Stimulated activated effector memory CD8-positive, alpha-beta T cell treated with anti-CD3 and anti-CD28 coated beads, Interleukin-12 subunit alpha, Interleukin-12 subunit beta, amount 100 ng/mL, for 72 hours (primary cell): ENCODE measurements at places on chromosomes 16 and 17.

DNA sequence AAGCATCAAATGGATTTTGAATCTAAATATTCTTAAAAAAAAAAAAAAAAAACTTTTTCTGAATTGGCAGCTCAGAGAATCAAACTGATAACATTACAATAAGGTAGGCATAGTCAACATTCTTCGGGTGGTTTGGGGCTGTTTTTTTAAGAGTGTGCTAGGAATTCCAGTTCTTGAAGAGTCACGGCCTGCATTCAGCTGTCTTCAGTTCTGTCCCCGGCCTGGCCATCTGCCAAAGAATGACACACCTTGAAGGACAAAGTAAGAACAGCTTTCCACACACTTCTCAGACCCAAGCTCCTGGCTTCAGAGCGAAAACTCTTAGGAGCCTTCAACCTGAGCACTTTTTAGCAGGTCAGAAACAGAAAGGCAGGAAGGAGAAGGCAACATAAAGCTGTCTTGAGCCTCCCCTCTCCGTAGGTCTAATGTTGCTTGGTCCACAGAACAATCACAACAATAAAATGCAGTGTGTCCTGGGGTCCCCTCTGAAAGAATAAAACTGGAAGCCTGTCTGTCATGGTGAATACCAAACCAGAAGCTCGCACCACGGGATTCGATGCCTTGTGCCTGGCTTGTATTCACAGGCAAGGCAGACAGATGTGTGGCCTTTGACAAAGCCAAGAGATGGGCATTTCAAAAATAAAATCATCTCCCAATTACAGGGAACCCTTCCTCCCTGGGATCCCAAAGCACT, 524.4 kb upstream of the ZFHX3 start:
- no peak for DNase-seq

DNA sequence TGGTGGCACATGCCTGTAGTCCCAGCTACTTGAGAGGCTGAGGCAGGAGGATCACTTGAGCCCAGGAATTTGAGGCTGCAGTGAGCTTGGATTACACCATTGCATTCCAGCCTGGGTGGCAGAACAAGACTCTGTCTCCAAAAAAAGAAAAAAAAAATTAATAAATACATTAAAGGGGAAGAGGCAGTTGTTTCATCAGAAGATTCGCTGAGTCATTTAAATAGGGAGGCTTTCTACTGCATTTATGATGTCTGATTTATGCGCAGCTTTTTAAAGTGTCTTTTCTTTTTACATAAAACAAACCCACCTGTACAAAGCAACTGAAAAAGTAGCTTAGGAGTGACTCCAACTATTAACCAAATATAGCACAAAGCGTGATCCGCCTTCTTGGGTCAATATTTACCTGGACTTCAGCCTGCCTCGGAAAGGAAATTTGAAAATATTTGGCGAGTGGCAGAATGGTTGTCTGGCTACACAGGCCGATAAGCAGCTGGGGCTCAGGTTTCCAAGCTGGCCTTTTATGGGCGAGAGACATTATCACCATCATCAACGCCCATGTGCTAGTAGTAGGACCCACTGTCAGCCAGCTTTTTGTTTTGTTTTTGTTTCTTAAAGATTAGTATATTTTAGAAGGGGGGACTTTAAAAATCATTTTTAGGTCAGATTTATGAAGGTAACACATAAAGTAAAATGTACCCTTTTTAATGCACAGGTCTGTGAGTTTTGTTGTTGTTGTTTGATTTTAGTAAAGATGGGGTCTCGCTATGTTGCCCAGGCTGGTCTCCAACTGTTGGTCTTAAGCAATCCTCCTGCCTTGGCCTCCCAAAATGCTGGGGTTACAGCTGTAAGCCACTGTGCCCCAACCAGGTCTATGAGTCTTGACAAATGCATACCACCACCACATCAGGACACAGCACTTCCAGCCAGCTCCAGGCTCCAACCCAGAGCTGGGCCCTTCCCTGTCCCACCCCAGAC, 42.5 kb upstream of the RASD1 start:
- no peak for DNase-seq

GRCh38 chr16:842061-842476, 41.5 kb upstream of the GNG13 start:
- no peak for DNase-seq

GRCh38 chr17:16243801-16244567, 27.0 kb downstream of the PIGL start:
- no peak for DNase-seq

- DNase-seq: peak; percentile 72
Measured at GRCh38 chr16:49281843-49282642, 405 bp upstream of the CBLN1 start.
